GM12892 (cell line): ENCODE measurements at places on chromosomes 1 and 21.

- no peak for DNase-seq
Measured at GRCh38 chr1:39652105-39652504, 12.7 kb upstream of the HEYL start.

- no peak for DNase-seq
Measured at GRCh38 chr1:89884718-89885596, 64.1 kb downstream of the LRRC8D start.

GRCh38 chr21:26405735-26406361 is 167.2 kb downstream of the CYYR1 start:
- DNase-seq = no peak

DNA sequence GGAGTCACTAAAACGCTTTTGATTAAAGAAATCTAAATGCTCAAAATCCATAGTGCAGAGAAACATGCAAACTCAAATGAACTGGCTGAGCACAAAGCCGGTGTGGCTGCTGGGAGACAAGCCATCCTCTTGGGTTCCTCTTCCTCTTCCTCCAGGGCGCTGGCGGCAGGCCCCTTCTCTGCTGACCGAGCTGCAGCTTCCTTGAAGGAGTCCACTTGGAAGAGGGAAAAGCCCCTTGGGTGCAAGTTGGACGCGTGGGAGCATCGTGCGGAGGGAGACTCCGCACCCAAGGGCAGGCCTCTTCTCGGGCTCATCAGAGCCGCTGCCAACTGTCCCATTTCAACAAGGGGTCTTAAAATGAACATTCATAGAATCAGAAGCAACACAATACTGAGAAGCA is 7.9 kb downstream of the CCNL2 start:
- no peak for DNase-seq

- DNase-seq = peak; percentile 56
Measured at GRCh38 chr21:37257967-37258877, 8.9 kb downstream of the VPS26C start.

- no peak for DNase-seq
Measured at GRCh38 chr1:55640708-55641473, 425.7 kb upstream of the USP24 start.

DNA sequence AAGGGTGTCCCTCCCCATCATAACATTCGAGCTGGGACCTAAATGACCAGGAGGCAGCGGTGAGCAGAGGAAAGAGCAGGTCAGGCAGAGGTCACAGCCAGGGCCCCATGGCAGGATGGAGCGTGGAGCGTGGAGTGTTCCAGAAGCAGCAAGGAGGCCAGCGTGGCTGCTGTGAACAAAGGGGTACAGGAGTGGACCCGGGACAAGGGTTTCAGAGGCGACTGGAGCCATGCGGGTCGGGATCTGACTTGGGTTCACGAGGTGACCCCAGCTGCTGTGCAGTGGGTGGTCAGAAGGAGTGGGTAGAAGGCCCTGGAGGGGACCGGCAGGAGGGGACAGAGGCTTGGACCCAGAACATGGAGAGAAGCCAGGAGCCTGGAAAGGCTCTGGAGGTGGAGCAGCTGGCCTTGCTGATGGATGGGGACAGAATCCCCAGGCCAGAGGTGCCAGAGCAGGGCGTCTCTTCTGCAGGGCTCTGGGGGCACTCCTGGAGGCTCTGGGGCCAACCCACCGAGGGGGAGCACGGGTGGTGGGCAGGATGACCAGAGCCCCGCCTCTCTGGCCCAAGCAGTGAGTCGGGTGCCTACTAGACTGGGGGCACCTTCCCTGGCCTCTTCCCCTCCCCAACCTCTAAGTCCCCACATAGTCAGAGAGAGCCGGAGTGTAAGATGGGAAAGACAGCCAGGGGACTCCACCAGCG is 2.3 kb downstream of the CHD5 start:
- no peak for DNase-seq

GRCh38 chr1:225481738-225482137 is 53.9 kb upstream of the LBR start:
- DNase-seq = no peak

GRCh38 chr21:16873176-16873575 is 639.7 kb upstream of the CXADR start:
- DNase-seq = no peak

- DNase-seq = no peak
Measured at GRCh38 chr1:36796106-36796590, 238.2 kb downstream of the GRIK3 start.

DNA sequence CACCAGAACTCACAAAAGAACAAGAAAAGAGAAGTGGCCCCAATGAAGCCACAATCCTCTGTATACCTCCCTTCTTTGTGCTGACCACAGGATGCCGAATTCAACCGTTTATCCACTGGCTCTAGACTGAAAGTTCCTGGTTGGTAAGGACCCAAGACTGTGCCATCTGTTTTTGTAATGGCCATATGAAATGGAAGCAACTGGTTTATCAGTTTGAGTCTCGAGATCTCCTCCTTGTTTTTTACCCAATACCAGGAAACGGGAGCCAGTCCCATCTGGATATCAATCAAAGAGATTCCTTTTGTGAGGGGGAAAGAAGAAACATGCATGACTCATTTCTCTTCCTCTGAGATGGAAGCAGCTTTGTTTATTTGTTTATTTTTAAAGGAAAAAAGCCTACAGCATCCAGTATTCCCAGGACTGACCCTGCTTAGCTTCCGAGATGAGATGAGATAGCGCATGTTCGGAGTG is 32.4 kb upstream of the ZNF124 start:
- DNase-seq = no peak

DNA sequence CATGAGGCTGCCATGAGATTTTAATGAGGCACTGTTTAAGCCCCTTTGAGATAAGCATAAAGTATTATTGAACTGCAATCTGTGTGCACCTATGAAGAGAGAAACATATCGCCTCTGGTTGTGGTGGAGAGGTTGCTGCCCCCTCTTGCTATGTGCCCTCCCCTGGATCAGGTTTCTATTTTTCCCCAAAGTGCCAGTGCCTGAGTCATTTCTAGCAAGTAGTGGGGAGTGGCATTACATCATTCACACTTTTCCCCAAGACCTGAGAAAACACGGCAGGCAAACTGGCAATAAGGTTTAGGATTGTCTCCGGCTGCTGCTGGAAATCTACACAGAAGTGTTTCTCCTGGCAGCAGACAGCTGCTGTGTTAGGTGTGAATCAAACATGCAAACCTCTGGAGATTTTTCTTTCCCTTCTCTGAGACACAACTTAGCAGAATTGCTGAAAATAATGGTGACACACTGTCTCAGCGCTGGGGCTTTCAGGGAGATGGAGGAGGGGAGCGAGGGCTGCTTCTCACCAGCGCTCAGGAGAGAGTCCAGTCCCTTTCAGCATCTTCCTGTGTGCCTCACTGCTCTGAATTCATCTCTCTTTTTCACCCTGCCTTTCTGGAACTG is 13.7 kb upstream of the RGS16 start:
- DNase-seq = no peak

DNA sequence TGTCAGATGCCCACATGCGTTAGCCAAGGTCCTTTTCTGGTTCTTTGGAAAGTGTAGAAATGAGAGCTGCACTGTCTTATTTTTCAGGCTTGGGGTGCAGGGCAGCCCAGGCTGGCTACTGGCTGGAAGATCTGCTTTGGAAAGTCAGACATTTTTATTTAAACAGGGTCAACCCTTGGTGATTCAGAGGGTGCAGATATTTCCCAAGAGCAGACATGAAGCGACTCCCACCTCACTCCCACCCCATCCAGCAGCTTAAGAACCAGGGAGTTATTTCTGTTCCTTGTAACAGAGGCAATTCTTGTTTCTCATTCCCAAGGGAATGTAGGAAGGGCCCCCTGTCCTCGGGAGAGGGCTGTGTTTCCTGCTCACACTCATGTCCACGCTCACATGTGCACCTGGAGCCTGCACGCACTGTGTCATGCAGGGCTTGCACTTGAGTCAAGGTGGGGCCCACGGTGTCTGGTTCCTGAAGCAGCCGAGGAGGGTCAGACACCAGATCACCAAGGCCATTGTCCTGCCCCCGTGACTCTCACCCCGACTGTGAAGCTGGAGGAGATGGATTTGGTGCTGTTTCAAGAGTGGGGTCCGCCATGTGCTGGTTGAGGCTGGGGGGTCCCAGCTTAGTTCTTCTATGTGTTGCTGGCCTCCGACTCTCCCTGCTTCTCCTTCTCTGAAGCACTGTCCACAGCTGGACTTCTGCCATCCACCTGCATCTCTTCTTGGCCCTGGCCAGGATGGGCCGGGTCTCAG is 992 bp downstream of the S100A7A start:
- DNase-seq = no peak

GRCh38 chr1:185427264-185427663 is 110.2 kb upstream of the IVNS1ABP start:
- no peak for DNase-seq

DNA sequence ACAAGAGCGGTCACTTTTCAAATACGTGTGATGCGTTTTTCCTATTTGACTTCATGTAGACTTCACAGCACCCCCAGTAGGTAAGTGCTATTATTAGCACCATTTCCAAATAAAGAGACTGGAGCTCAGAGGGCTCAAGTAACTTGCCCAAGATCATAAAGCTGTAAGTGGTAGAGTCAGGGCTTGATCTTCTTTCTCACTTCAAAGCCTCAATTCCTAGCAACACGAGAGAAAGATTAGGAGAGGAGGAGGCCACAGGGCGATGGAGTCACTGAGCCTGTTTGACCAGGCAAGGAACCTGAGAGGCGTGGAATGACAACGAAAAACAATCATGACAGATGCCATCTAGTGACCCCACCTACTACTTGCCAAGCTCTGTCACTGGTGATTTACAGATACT is 181.0 kb downstream of the FOXD2 start:
- DNase-seq = no peak

DNA sequence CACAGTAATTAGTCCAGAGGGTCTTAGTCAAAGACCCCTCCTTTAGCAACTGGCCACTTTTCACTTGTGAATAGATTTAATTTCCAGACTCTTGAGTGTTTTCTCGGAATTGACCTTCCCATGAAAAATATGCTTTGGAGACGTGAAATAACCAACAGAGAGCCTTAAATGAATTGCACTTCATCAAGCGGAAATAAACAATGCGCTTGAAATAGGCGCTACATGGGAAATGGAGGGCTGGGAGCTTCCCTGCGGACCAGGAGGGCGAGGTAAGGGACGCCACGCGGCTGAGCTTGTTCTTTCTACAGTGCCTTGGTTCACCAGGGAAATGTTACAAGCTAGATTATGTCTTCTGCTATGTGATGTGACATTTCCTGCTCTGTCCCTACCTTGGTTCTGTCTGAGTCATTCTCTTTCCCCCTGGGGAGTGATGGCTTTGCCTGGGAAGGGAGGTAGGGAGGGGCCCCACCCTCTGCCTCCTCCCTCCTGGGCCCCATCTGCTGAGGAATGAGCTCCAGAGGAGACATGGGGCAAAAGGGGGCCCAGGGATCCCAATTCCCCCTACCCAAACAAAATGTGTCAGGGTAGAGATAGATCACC is 619.3 kb downstream of the PTPRU start:
- no peak for DNase-seq

- no peak for DNase-seq
Measured at GRCh38 chr1:37999430-38000232, 5.7 kb downstream of the FHL3 start.

DNA sequence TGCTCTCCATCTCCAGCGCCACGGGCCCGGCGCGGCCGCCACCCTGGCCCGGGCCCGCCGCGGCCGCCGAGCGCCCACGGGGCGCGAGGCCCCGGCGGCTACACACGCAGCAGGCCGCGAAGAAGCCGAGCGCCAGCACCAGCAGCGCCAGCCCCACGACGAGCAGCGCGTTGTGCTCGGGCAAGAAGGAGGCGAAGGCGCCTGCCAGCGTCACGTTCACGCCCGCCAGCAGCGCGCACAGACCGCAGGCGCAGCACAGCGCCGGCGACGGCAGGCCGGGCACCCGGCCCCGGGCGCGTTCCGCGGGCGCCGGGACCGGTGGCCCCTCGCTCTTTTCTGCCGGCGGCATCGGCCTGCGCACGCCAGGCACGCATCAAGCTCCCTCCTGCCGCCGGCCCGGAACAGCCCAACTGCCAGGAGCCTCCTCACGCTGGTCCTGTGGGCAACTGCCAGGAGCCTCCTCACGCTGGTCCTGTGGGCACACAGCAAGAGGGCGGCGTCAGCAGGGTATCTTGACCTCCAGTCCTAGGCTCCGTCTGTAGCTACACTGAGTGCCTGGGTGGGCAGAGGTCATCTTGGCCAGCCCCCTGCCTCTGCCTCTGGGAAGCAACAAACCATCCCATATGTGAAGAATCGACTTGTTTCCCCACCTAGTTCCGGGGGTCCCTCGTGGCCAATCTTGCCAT is 18.1 kb downstream of the KNCN start:
- no peak for DNase-seq

DNA sequence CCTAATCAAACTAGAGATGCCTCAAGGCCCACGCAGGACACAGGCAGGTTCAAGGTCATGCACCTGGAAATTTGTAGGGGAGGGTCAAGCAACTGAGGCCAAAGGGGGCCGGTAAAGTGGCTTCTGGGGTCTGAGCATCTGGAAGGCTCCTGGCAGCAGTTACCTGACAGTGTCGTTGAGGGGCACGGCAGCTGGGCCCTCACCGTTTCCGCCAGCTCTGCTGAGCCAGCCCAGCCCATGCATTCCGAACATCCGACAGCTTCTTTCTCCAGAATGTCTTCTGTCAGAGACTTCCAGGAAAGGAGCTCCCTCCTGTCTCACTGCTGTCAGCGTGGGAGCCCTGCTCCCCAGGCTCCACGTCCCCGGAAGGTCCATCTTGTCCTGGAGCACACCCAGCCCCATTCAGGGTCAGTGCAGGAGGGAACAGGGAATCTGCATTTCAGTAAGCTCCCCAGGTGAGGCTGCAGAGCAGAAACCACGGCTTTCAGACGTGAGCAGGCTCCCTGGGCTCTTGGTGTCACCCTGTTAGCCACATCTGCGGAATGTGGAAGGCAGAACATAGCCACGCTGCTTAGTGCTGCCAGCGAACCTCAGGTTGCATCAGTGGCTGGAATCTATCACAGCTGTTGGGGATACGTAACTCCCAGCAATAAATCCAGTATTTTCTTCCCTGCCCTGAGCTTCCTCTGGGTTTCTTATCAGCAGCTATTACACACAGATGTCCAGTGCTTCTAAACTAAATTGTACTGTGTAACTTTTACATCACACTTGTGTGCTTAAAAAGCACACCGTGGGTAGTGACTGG is 36.3 kb upstream of the FAM3B start:
- no peak for DNase-seq

DNA sequence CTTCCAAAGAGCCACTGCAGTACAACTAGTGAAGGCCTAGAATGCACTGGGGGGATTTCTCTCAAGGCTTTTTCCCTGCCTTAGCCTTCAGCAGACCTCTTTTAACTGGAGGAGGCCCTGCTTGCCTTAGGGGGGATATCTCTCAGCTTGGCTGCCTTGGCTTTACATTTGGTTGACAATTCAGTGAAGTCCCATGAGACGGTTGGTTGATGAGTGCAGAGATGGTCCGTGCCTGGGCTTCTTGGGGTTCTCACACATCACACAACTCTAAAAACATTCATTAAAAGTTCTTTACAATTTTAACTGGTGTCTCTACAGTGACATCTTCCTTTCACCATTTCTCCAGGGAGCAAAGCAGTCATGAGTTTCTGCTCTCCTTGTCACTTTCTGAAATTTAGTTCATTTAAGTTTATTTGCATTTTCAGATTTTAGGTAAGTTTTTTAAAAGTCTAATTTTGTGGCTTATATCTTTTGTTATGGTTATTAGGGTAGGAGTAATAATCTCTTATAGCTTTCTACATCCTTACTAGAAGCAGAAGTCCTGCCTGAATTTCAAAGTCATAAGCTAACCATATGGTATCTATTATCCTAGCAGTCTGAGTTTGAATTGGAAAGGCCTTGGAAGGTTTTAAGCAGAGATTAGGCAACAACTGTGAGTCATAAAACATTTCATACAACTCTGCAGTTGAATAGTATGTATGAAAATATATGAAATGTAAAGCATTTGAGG is 487.6 kb downstream of the DPYD start:
- no peak for DNase-seq

- DNase-seq = no peak
Measured at GRCh38 chr1:100950337-100950736, 54.4 kb downstream of the SLC30A7 start.
